ENCODE measurements at places on chromosomes 1 and 21. TPM values are rescaled to one million over a fixed set of nuclear protein-coding genes. Genes with fewer than 3 reads are reported as not detected.

Gene ADCY10
- not detected for total RNA-seq

Gene LCE1E
- not detected for total RNA-seq

Gene HMCN1
- 427 TPM for total RNA-seq

Gene MAP10
- total RNA-seq, result 3.4 TPM

Gene HES4
- 0.49 TPM for total RNA-seq

Gene WDR64
- total RNA-seq, result not detected

Gene TSNAX
- total RNA-seq, result 37.8 TPM

Gene ECM1
- 72.5 TPM for total RNA-seq

Gene OR2L8
- 0.97 TPM for total RNA-seq

Gene TRAF3IP3
- total RNA-seq, result not detected

Gene FLG2
- total RNA-seq, result not detected

Gene SH2D2A
- 0.61 TPM for total RNA-seq

Gene RIIAD1
- total RNA-seq, result not detected

Gene HSD3B2
- not detected for total RNA-seq

Gene HORMAD1
- total RNA-seq, result not detected

Gene FAM131C
- total RNA-seq, result 0.65 TPM

Gene KRTAP19-8
- total RNA-seq, result not detected

Gene FCRL3
- not detected for total RNA-seq

Gene AMY1C
- not detected for total RNA-seq

Gene TENT5C
- 0.49 TPM for total RNA-seq

Gene DMBX1
- not detected for total RNA-seq

Gene FMOD
- total RNA-seq, result 1.9 TPM

Gene RTCA
- 30.0 TPM for total RNA-seq

Gene ATP6V0B
- 62.8 TPM for total RNA-seq

Gene LRP8
- total RNA-seq, result 12.6 TPM

Gene FAM3B
- not detected for total RNA-seq

Gene PCP4
- total RNA-seq, result not detected

Gene OVAAL
- total RNA-seq, result not detected

Gene LIN9
- 0.85 TPM for total RNA-seq

Gene TEKT2
- total RNA-seq, result not detected

Gene NADK
- 86.5 TPM for total RNA-seq

Gene FCN3
- not detected for total RNA-seq

Gene OPTC
- total RNA-seq, result not detected

Gene IL20
- not detected for total RNA-seq

Gene TAL1
- not detected for total RNA-seq

Gene E2F2
- 0.24 TPM for total RNA-seq

Gene TRIM67
- total RNA-seq, result under 0.01 TPM

Gene LRRIQ3
- 0.65 TPM for total RNA-seq

Gene LCE1A
- not detected for total RNA-seq

Gene WNT4
- 0.36 TPM for total RNA-seq
